Mucosa of gallbladder (tissue), 1 donor: ENCODE measurements at places on chromosomes 5 and 9. TPM values are rescaled to one million over a fixed set of nuclear protein-coding genes. Genes with fewer than 3 reads are reported as not detected.

Gene C9orf43
- total RNA-seq = 0.37 TPM

Gene ADAMTS13
- 7.1 TPM for total RNA-seq

Gene NEURL1B
- 27.9 TPM for total RNA-seq

Gene CEP78
- total RNA-seq = 13.7 TPM

DNA sequence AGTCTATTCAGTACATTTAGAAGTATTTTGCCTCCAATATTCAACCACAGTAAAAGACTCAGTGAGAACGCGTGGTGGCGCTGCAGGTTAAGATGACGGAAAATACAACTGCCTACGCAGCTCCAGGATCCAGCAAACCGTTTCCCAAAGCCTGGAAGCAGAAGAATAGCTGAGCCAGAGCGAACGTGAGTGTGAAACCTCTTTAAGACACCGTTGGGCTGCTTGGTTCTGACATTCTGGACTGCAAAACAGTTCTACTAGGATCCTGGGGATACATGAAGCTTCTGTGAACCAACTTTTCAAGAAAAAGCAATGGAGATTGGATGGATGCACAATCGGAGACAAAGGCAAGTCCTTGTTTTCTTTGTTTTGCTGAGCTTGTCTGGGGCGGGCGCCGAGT lies at the start of gene PCDHB16:
PCDHB16 (plus strand) TSS at position 140 of the 400 bp plus-strand sequence; CDS start at position 313, 173 bp downstream.
- no peak for DNase-seq

DNA sequence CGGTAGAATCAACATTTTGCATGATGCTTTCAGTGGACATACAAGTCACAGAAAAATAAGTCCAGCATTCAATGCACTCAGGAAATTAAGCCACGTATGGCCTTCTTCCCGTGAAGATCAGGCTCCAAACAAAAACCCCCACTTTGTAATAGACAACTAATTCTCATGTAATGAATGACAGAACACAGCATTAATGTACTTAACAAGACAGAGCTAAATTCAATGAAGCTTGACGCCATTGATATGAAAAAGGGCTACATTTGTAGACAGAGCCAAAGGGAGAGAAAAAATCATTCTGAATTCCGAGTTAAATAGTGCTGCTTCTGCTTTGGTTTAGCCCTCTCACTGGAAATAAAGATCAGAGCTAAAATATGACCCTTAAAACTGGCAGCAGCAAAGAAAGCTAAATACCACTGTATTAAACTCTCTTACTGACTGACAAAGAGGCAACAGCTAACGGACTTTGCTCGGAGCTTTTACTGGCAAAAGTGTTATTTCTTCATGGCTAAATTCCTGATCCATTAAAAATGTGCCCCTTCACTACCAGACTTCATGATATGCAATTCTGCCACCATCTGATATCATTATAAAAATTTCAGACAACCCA lies 250.5 kb downstream of the BNC2 start:
- no peak for DNase-seq

GRCh38 chr9:1201262-1201661 lies 151.1 kb downstream of the DMRT2 start:
- no peak for DNase-seq

- no peak for DNase-seq
These were observed 217.6 kb downstream of the CAAP1 start for GRCh38 chr9:26675035-26675434.
